Psoas muscle (tissue), 8 donors: ENCODE measurements at places on chromosomes 7 and 10. TPM values are rescaled to one million over a fixed set of nuclear protein-coding genes. Genes with fewer than 3 reads are reported as not detected.

GRCh38 chr10:130630135-130630534 lies 493.9 kb downstream of the GLRX3 start:
- no peak for DNase-seq

DNA sequence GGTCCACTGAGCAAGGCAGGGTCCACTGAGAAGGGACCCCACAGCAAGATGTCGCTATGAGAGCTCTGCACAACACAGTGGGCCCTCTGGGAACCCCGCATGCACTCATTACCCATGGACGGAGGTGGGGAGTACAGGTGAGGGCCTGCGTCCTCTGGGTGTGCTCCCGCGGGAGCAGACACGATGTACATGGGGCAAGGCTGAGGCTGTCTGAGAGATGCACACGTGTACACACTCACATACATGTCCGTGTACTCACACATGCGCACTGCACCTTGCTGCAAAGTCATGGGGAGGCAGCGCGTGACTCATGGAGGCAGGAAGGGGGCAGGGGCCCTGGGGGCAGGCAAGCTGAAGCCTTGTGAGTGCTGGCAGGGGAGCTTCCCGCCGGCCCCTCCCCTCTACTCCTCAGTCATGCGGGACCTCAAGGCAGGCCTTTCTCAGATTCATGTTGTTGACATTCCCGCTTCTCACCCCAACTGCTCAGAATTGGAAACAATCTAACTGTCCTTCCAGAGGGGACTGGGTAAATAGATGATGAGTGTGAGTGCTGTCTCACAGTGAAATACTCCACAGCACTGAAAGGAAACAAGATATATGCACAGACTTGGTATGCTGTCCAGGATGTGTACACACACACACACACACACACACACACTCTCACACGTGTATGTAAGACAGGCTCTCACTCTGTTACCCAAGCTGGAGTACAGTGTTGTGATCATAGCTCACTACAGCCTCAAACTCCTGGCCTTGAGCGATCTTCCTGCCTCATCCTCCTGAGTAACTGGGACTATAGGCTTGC lies 40.0 kb downstream of the GOLGA7B start:
- DNase-seq, result no peak

CYP26C1 gene
- total RNA-seq, result 0.06 TPM

AMZ1 gene
- total RNA-seq, result not detected

- DNase-seq, result no peak
Observed at GRCh38 chr10:112177247-112177646, 6.3 kb downstream of the GPAM start.

DNA sequence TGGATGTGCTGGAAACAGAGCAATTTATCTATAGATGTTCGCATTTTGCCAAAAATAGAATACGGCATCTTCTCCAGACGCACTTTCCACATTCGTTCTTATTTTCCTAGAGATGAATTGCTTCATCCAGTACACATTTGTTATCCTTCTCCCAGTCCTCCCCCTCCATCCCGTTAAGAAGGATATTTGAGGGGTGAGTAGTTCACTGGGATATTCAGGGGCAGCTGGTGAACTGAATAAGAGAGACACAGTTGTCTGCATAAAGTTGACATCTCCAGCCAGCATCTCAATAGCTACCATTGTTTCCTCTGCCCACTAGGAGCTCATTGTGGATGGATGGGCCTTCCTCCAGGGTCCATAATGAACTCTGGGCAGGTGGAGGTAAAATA lies 456.8 kb upstream of the NRP1 start:
- DNase-seq, result no peak

- peak; percentile 80 for DNase-seq
Observed at GRCh38 chr10:15859906-15860691, at the start of gene MINDY3. Gene MINDY3 (minus strand): TSS chr10:15860507. CDS start chr10:15860299, 208 bp downstream.

TACC2 gene
- total RNA-seq, result 425 TPM

CAMK2B gene
- total RNA-seq, result 55.9 TPM

DNA sequence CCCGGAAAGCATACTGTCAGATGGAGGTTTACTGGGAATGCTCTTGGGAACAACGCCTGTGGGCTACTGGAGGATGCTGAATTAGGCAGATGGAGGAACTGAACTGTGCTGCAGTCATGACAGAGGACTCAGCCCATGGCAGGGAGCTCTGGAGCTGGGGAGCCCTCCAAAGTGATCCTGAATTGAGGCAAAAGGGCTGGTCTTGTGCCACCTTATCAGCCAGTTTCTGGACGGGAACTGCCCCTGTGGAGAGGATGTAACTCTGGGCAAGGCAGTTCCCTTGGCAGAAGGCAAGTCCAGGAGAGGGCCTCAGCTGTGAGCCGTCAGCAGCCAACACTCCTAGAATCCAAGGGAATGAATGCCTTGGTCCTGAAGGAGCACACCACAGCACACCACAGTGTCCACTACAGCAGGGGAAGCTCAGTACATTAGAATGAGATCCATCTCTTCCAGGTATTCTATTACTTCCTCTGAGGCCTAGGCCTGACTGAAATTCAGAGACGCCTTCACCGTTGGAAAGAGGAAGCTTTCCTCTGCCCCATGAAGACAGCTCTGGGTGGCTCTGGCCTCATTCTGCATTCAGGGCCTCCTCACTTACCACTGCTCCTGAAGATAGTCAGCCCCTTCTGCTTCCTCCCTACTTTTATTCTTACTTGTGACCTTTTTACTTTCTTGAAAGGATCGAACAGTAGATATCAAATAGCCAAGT lies 139.6 kb upstream of the GPR26 start:
- DNase-seq, result no peak

GRCh38 chr7:70436790-70437350 lies 695.1 kb upstream of the GALNT17 start:
- DNase-seq, result no peak

DNA sequence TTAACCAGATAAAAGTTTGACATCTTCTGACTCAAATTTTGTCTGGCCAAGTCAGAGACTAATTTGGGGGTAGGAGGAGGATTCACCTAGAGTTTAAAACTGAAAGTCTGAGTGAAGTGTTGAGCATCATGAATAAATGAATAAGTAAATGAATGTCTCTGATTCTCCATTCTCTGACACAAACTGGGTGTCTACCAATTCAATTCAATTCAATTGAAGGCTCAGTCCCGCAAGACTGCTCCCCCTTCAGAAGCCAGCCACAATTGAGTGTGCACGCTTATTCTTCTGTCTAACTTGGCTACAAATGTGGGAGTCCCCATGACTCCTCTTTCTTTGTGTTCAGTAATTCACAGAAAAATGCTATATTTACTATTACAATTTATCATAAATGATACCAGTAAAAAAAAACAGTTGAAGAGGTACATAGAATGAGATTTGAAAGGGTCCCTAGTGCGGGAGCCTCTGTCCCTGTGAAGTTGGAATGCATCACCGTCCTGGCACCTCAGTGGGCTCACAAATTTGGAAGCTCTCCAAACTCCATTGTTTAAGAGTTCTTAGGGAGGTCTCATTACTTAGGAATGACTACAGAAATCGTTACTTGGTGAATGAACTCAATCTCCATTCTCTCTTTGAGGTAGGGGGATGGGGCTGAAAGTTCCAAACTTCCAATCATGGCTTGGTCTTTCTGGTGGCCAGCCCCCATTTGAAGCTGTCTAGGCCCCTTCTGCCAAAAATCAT lies 243.7 kb upstream of the PHYHIPL start:
- DNase-seq, result no peak

- DNase-seq, result peak; percentile 23
Observed at GRCh38 chr7:124032369-124033094, at the start of gene TMEM229A. Gene TMEM229A (minus strand): TSS chr7:124033067. CDS start chr7:124033003, 64 bp downstream.

- DNase-seq, result peak; percentile 32
Observed at GRCh38 chr7:2046581-2047565, 185.9 kb downstream of the MAD1L1 start.

- DNase-seq, result no peak
Observed at GRCh38 chr10:2541176-2541575, 526.2 kb upstream of the PFKP start.

GBX1 gene
- 1.9 TPM for total RNA-seq
